ENCODE measurements at places on chromosomes 13 and 19.
A peak's percentile ranks its signal among the peaks of the same experiment; 100 is the strongest.

- DNase-seq, result no peak
These were observed 10.0 kb downstream of the MTIF3 start for GRCh38 chr13:27440408-27440807.

DNA sequence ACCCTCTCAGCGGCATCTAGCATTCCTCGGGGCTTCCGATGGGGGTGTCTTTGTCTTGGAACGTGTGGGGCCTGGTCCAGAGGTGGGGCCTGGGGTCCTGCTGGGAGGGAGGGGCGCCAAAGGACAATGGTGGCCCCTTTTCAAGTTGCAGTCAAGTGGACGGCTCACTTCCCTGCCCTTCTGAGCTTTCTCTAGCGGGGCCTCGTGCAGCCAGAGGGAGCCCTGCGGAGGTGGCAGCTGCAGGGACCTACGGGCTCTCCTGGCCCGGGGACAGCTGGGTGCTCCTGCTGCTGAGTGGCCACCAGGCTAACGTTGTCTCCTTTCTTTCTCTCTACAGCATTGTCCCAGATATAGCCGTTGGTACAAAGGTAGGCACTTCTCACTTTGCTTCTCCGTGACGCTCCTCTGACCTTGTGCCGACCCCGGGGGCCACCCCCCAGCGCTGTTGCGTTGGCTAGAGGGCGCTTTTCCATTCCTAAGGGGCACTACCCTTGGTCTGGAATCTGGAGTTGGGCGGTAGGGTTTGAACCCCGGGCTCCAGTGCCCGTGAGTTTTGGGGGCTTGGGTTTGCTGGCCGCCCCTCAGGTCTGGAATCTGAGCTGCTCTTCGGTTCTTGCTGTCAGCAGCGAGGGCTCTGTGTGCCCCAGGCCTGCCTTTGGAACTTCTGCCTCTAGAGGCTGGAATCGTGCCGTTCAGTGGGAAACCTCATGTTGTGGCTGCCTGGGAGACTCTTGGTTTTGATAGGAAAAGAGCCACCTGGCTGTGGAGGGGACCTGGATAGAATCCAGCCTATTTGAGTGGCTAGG lies 2.0 kb downstream of the PTBP1 start:
- DNase-seq, result peak; percentile 23

- DNase-seq, result no peak
These were observed 2.8 kb downstream of the PNMA8B start for GRCh38 chr19:46492841-46493235.

DNA sequence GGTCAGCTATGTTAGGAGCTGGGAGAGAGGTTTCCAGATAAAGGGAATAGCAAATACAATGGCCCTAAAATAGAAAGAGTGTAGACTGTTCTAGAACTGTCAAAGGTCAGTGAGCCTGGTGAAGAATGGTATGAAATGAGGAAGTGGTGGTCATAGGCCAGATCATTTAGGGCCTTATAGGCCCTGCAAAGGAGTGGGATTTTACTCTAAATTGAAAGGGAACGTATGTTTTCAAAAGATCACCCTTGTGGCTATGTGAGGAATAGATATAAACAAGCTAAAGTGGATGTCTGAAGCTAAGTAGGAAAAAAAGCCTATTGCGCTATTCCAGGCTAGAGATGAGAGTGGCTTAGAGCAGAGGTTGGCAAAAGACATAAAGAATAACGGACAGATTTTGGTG lies 70.7 kb upstream of the TDRD3 start:
- no peak for DNase-seq

- DNase-seq, result no peak
These were observed 28.7 kb downstream of the CAPN12 start for GRCh38 chr19:38715555-38715954.

GRCh38 chr19:34960103-34960805 lies 3.8 kb downstream of the ZNF792 start:
- no peak for DNase-seq

- no peak for DNase-seq
These were observed 14.0 kb upstream of the TBC1D4 start for GRCh38 chr13:75495938-75496337.

- no peak for DNase-seq
These were observed 11.4 kb downstream of the ONECUT3 start for GRCh38 chr19:1764729-1765128.

GRCh38 chr19:38047641-38048040 lies 140.6 kb downstream of the SIPA1L3 start:
- DNase-seq, result no peak

DNA sequence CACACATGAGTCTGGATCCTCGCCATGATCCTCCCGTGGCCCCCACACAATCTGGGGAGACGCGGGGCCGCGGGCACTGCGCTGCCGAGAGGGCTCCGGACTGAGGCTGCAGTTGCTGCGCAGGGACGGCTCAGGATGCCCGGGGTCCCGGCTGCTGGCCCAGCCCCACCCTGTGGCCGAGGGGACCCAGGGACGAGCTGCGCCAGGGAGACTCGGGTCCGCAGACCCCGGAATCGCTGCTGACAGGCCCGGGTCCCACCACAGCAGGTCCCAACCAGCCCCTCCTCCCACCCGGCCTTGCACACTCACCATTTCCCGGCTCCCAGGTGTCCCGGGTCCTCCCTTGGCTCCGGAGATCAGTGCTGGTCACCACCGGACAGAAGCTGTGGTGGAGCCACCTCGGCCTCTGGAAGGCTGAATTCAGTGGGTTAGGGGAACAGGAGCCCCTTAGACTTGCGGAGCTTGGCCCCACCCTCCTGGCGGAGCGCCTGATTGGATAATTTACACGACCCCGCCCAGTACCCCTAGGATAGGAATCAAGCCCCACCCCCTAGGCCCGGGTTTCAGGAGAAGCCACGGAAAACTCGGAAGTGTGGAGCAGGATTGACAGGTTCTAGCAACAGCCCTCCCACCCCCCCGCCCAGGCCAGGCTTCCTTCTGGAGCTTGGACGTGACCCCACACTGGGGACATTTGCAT lies 57.4 kb downstream of the ZNF44 start:
- DNase-seq, result no peak

DNA sequence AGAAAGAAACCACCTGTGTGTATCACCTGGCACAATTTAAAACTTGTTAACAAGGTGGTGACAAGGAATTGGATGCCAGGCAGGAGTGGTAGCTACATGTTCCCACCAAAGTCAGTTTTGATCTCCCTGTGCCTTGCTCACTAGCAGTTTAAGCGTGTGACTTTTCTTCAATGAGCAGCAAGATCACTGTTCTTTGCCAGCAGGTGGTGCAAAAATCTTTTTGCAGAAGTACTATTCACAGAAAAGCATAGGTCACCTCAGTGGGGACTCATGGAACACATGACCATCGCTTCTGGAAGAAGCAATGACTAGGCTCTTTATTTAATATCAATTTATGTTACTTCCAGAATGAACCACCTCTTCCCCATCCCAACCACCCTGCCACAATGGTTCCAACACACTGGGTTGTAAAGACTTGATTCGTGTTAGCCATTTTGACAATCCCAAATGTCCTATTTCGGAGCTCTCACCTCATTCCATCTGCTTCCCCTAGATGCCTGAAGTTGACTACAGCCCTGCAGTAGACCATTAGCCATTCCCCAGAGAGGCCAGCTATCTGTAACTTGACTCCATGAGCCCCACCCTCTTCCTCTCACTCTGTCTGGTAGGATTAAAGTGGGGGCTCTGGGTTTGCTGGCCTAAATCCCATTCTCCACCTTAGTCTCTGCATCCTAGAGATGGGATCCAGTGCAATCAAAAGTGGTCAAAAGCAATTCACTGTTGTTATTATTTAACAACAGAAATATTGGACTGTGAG lies 59.1 kb upstream of the TNFRSF19 start:
- DNase-seq, result peak; percentile 9

DNA sequence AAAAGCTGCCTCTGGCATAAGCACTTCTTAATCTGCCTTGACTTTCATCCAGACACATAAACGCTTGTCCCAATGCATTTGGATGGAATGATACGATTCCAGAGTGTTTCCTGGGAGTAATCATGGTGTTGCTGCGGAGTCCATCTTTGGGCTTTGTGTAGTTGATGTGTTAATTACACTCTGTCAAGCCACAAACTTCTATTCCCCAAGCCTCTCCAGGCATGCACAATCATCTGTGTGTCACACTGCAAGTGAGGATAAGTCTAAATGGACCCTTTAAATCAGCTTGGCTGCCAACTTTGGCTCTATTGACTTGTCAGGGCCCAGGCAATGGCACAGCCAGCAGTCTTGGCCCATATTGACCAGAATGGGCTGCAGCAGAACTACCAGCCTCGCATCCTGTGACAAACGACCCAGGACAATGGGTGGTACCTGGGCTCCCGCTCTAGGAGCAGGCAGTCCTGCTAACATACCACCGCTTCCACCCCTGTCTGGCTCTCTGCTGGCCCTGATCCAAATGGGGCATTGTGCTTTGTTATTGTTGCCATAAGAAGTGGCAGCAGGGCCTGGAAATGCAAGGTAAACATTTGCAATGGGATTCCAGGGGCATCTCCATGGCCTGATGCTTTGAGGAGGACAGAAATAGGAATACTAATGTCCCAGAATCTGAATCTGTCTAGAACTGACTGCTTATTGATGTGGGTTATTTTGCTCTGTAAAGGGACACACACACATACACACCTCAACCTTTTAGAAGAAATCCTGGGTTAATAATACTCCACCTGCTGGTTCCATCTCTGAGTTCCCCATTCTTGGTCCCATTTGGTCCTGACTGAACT lies 127.2 kb downstream of the DNAJC15 start:
- DNase-seq, result no peak

DNA sequence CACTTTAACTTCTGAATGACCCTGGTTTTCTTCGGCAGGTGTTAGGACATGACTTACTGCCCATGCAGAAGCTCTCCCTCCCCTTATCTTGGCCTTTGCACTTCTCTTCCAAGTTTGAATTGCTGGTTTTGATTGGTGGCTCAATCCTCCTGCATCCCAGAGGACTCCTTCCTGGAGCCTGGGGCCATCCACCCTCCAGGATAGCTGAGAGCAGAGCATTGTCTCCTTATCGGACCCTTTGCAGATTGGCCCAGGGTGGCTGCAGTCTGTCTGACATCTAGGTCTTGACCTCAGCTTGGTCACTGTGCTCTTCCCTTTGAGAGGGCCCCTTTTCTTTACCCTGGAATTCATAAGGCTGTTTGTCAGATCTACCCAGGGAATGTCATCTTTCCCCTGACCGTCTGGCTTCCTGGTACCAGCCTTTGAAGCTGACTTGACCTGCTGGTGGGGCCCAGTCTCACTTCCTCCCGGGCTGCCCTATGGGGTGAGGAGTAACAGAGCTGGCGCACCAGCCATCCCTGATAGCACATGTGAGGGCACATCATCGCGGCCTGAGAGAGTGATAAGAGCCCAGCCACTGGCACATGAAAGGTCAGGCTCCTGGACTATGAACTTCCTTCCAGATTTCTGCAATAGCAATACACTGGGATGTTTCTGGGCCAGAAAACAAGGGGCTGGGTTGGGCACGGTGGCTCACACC lies 172.9 kb upstream of the UBL3 start:
- DNase-seq, result no peak

DNA sequence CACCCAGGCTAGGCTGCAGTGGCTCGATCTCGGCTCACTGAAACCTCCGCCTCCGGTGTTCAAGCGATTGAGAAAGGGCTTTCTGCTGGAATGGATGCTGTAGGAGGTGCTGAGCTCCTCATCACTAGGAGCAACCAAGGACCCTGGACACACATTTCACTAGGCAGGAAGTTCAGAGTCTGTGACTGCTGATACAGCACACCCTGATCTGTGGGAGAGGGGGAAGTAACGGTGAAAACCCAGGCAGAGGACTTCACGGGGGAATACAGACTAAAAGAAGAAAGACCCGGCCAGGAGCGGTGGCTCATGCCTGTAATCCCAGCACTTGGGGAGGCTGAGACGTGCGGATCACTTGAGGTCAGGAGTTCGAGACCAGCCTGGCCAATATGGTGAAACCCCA lies 11.9 kb upstream of the NOTCH3 start:
- DNase-seq, result no peak

- DNase-seq, result no peak
These were observed 3.8 kb downstream of the MZF1 start for GRCh38 chr19:58569191-58569942.

DNA sequence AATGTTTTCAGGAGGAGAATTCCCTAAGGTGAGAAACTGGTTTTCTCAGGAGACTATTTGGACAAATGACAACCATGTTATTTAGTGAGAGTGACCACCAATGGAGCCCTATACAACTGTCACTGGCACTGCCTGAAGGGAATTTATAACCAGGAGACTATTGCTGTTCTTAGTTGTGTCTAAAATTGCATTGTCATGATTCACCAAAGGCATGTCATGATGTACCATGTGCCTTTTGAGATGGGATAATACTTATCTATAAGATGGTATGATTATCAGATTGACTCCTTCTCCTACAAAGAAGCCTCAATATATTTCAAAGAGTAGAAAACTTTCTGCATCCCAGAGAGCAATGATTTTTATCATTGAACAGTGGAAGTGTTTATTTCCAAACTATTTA lies 739.4 kb upstream of the GPC6 start:
- DNase-seq, result no peak

DNA sequence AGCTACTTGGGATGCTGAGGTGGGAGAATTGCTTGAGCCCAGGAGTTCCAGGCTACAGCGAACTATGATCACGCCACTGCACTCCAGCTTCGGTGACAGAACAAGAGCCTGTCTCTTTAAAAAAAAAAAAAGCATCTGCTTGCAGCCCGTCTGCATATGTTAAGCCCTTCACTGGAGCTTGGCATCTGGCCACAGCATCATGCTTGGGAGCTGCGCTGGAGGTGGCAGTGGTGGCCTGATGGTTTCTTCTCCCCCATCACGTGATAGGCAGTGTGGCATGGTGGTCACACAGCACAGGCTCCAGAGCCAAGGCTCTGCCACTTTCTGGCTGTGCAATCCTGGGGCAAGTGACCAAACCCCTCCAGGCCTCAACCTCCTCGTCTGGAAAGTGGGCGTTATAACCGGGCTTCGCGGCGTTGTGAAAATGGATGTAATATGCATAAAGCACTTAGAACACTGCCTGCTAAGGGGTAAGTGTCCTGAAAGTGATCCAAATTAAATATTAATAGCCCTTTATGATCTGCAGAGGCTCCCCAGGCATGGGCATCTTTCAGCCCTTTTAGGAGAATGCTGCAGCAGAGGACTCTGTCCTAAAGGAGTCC lies 24.4 kb downstream of the MARK4 start:
- DNase-seq, result no peak

GRCh38 chr19:54183431-54183830 lies 5.9 kb downstream of the MBOAT7 start:
- no peak for DNase-seq

DNA sequence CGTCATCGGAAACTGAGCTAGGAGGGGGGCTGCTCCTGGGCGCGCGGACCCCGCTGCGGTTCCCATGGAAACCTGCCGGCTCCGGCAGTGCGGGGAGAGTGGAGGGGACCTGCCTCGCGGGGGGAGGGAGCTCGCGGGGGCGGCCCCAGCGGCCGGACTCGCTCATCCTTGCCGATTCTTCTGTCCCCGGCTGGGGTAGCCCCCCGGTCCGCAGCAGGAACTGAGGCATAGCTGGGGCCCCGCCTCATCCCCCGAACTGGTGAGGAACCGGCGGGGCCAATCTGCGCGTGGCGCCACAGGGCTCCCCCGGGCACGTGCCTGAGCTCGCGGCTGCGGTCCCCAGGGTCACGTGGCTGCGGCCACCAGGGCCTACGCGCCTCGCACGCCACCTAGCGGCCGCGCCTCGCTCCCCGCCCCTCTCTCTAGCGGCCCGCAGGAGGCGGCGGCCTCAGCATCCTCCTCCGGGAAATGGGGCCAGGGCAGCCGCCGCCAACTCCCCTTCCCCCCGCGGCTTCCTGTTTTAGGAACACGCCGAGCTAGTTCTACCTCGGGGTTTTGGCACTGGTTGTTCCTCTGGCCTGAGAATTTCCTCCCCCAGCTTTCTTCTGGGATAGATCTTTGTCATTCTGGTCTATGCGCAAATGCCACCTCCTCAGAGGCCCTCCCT lies 1.7 kb upstream of the ELAVL3 start:
- DNase-seq, result peak; percentile 83

GRCh38 chr19:47381121-47381520 lies 32.0 kb downstream of the DHX34 start:
- no peak for DNase-seq

GRCh38 chr13:23325191-23325590 lies 108.3 kb downstream of the SACS start:
- no peak for DNase-seq
